NCI-H524 (cell line): ENCODE measurements at places on chromosomes 3 and 15.

DNA sequence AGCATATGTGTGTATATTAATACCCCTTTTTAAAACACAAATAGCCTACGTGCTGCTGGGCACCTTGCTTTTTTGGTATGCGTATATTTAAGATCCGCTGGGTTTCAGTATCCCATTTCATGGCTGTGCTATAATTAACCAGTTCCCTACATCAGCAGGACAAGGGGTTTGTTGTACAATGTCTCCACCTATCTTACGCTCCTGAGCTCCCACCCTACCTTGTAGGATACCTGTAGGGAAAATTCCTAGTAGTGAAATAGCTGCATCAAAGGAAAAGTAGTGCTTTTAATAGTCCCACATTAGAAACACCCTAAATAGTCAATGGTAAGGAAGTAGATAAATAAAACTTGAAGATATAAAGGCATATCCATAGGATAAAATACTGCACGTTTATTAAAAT, 1.4 kb downstream of the MAP6D1 start:
- DNase-seq = peak; percentile 85

GRCh38 chr3:99430348-99431134, 207.9 kb upstream of the COL8A1 start:
- no peak for DNase-seq

GRCh38 chr3:71237672-71238071, 345.9 kb downstream of the FOXP1 start:
- no peak for DNase-seq

DNA sequence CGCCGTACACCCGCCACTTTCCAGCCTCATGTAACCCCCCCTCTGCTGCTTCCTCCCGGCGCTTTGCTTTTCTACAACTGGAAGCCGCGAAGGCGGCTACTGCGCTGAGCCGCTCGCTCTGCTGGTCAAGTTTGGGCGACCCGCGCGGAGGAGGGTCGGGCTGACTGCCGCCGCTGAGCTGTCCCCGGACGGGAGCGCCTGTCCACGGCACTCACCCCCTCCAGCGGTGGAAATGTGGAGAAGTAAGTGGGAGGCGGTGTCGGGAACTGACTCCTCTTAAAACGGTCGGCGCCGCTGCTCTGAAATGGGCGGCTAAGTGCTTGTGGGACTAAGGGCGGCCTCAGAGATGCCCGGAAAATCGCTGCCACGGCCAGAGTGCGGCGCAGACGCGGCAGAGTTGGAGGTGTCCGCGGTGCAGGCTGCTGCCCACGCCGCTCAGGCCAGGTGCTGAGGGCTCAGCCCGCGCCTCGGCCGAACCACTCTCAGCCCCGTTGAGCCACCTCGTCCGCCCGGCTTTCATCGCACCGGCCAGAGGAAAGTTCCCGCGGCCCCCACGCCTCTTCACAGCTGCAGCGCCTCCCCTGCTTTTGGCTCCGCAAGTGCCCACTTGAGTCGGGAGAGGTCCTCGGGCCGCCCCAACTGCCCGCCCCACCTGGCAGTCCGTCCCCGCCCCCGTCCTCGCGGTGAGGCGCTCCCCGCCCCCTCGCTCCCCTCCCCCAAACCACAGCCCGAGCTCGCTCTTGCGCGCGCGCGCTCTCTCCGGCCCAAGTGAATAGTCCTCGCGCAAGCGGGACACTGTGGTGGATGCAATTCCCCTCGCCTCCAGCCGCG, at the start of gene EPHA6:
TSS of gene EPHA6 (plus strand) at position 775 of the 831 bp plus-strand sequence.
- DNase-seq = peak; percentile 96

- DNase-seq = peak; percentile 26
Measured at GRCh38 chr3:14899993-14900618, 47.3 kb upstream of the NR2C2 start.

- DNase-seq = no peak
Measured at GRCh38 chr3:71175691-71176365, 407.7 kb downstream of the FOXP1 start.

GRCh38 chr15:91849749-91850161, 3.8 kb upstream of the SLCO3A1 start:
- peak; percentile 58 for DNase-seq
